ENCODE measurements at places on chromosomes 13 and 19.

GRCh38 chr13:41008349-41008980 is 10.7 kb downstream of the ELF1 start:
- no peak for DNase-seq

DNA sequence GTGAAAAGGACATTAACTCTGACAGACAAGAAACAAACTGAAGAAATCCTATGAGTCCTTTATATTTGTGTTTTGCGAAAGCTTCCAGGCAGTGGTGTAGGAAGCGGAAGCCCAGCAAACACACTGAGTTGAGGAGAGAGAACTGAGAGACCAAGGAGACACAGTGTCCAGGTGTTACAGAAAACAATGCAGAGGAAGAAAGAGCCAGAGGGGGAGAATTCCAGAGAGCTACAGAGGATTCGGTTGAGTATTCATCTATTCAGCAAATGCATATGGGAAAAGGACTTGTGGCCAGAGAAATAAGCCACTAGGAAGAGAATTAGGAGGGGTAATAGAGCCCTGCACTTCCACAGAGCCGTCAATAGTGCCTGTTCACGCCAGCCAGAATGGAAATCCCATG is 183.5 kb downstream of the LIG4 start:
- DNase-seq: peak; percentile 27

- DNase-seq: no peak
Measured at GRCh38 chr19:5078666-5079065, 109.8 kb downstream of the KDM4B start.

- DNase-seq: no peak
Measured at GRCh38 chr19:36488118-36488845, 1.1 kb downstream of the ZNF566 start.

- no peak for DNase-seq
Measured at GRCh38 chr13:76523740-76524340, 362.4 kb downstream of the KCTD12 start.

GRCh38 chr19:2315818-2316353 is 7.9 kb upstream of the LINGO3 start:
- DNase-seq: peak; percentile 86

DNA sequence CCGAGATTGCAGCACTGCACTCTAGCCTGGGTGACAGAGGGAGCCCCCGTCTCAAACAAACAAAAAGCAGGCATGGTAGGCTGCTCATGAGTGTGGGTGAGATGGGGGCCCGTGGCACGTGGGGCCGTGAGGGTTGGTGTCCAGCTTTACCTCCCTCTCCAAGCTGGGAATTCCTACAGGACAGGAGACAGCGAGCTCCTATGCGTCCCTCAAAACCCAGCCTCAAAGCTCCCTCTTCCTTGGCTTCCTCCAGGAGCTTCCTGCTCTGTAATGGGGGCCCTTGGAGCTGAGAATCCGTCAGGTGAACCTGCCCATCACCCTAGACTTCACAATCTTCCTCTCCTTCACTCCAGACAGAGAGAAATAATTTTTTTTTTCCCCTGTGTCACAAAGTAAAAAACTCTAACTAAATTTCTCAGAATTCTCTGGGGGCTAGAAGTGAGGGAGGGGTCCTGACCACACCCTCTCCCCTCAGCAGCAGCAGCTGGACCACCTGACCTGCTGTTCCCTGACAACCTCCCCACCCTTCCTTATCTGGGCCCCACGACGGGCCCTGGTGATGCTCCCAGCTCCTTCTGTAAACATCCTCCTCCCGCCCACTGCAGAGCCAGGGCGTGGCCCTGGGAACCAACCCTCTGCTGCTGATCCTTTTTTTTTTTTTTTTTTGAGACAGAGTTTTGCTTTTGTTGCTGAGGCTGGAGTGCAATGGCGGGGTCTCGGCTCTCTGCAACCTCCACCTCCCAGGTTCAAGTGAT is 22.1 kb upstream of the WDR18 start:
- no peak for DNase-seq

DNA sequence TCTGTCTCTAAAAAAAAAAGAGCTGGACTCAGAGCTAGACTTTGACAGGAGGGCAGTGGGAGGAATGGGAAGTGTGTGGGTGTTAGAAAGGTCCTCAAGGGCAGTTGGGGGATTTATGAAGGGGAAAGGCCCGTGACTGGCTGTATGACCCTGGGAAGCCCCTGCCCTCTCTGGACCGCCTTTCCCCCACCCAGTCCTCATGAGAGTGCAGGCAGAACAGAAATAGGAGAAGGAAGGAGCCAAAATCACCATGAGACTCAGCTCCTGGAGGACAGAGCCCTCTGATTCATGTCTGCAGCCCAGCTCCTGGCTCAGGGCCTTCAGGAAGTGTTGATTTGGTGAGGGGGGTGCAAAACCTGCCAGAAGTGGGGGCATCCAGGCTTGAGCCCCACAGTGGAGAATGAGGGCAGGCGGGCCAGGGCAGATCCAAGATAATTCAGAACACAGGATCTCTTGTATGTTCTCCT is 8.7 kb upstream of the SMG9 start:
- DNase-seq: no peak

GRCh38 chr13:52127783-52128702 is 830 bp downstream of the NEK5 start:
- DNase-seq: peak; percentile 78

DNA sequence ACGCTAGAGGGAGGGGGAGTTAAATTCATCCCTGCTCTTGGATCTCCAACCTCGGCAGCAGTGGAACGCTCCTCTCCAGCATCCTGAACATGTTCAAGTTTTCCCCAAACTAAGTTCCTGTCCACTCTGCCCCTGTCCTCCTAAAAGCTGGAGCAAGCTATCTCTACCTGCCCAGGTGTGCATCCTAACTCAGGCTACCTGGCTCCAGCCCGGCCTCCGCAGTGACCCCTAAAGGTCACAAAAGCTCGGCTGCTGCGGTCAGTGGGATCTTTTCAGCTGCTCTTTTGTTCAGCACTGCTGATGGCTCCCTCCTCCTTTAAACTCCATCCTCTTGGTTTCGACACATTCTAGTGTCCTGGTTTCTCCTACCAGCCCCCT is 1.4 kb downstream of the DCUN1D2 start:
- peak; percentile 63 for DNase-seq

DNA sequence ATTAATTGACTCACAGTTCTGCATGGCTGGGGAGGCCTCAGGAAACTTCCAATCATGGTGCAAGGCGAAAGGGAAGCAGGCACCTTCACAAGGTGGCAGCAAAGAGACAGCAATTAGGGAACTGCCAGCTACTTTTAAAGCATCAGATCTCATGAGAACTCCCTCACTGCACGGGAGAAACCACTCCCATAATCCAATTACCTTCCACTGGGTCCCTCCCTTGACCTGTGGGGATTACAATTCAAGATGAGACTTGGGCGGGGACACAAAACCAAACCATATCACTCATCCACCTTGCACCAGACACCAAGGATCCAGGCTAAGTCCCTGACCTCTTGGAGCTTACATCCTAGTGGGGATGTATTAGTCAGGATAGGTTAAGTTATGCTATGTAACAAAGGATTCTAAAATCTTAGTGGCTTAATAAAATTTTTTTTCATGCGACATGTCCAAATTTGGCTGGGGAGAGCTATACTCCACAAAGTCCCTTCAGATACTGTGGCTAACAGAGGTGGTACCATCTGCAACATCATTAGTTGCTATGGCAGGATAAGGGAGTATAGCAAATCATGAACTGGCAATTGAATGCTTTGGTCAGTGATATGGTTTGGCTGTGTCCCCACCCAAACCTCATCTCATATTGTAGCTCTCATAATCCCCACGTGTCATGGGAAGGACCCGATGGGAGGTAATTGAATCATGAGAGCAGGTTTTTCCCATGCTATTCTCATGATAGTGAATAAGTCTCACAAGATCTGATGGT is 8.3 kb upstream of the FAM187B start:
- no peak for DNase-seq

Measured in neural progenitor cell (in vitro differentiated cells).